ENCODE measurements at places on chromosomes 7 and 10.
A peak's percentile ranks its signal among the peaks of the same experiment; 100 is the strongest.

DNA sequence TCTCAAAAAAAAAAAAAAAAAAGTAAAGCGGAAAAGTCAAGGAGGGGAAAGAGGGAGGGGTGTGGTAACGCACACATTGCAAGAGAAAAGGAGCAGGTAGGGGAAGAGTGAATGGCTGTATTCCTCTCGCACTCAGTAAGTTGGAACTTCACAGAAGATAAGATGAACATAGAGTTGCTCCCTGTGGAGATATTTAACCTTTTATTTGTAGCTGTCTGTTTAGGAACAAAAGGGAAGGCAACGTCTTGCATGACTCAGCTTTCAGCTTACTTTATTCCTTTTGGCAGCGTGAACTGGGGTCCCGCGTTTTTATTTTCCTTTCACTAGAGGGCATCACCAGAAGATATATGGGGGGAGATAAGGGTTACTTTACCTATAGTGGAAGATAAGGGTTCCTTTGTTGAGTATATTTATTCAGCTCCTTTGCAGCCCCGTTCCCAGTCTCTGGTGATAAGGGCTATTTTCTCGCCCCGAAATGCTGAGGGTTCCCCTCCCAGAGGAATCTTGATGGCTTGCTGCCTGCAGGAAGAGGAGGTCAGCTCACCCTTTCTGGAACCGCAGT, 78.5 kb downstream of the APBB1IP start:
- no peak for DNase-seq

DNA sequence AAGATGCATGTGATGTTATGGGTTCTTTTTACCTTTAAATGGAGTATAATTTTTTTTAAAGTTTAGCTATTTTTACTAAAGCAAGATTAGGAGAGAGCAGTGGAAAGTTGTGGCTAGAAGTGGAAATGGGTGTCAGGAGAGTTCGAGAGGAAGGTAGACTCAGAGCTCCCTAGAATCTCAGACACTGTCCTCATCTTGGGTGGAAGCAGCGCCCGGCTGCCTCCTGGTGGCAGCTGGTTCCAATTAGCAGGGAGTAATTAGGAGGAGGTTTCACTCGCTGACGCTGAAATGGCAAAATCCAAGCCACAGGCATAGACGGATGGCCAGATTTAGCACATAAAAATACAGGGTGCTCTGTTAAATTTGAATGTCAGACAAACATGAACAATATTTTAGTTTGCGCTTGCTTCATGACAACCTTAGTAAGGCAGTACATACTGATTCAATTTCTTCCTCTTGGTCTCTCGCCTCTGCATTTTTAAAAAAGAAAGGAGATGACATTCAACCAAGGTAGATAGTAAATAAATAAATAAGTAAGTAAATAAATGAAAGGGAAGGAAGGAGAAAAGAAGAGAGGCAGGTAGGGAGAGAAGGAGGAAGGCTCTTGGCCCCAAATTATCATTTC, 58.5 kb downstream of the LGI1 start:
- DNase-seq = peak; percentile 54

- DNase-seq = no peak
These were observed 119.3 kb upstream of the SEMA3D start for GRCh38 chr7:85306115-85306514.

GRCh38 chr10:78798976-78799730, 269.6 kb upstream of the ZMIZ1 start:
- no peak for DNase-seq

- no peak for DNase-seq
These were observed 66.1 kb downstream of the RBM33 start for GRCh38 chr7:155710530-155710929.

- no peak for DNase-seq
These were observed 548.9 kb upstream of the AUTS2 start for GRCh38 chr7:69049326-69049725.

DNA sequence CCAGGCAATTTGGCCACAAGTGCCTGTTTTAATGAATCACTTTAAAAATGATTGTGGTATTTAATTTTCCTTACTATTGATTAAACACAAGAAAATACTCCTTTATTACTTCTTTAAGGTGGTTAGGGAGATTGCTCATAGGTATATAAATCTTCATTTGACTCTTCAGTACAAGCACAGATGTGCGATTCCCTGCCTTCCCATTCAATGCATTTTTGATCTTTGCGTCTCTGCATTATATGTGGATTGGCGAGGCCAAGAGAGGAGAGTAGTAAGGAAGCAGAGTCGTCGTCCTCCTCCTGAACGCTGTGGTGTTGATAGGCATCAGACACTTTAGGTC, 683.7 kb downstream of the LRMDA start:
- DNase-seq = no peak

- DNase-seq = no peak
These were observed 5.0 kb upstream of the LRIT2 start for GRCh38 chr10:84230359-84230758.

- no peak for DNase-seq
These were observed 834 bp upstream of the TRIL start for GRCh38 chr7:28958980-28959347.

DNA sequence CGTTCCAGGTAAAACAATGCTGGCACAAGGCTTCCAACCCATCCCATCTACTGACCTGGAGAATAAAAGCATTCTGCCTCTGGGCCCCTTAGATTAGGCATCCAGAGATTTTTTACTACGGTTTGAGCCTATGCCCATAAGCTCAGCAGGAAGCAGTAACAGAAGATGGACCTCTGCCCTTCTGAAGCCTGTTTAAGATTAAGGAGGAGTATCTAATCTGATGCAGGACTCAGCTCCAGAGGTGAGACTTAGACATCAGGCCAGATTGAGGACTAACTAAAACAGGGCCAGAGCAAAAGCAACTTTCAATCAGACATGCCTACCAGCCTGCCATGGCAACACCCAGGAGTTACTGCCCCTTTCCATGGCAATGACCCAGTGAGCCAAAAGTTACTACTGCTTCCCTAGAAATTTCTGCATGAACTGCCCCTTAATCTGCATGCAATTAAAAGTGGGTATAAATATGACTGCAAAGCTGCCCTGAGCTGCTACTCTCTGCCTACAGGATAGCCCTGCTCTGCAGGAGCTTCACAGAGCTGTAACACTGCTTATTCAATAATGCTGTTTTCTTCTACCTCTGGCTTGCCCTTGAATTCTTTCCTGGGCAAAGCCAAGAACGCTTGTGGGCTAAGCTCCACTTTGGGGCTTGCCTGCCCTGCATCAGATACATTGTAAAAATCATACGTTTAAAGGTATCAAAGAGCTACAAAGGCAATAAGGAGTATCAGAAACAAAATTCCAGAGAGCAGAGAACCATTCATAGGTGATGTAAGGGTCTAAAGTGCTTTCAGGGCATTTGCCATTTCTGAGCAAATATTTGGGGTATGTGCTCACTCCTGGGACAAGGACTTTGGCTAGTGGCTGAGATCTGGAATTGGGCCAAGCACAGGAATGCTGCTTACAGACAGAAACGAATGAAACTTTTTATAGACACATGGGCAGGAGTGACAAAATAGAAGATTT, 25.0 kb upstream of the CNNM1 start:
- DNase-seq = no peak

DNA sequence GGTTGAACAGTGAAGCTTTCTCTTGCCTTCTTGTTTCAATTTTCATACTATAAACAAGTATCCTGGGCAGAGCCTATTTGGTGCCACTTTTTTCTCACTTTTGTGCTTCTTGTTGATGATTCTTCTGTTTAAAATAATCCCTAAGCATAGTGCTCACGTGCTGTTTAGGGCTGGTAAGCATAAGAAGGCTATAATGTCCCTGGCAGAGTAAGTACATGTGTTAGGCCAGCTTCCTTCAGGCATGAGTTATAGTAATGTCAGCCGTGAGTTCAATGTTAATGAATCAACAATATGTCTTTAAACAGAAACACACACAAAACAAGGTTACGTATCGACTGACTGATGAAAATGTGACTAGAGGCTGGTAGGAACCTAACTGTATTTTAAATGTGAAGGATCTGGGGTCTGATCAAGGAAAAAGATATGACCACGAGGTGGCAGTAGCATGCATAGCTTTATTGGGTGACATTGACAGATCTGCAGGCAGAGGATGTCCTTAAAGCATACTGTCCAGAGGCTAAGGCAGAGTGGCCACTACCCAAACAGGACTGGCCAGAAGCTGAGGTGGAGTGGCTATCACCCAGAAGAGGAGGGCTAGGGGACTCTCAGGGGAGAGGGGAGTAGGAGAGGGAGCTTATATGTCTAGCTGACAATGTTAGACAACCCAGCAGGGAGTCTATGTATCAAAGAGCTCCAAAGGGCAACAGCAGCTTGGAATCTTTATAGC, 113.7 kb downstream of the BRAF start:
- peak; percentile 63 for DNase-seq

DNA sequence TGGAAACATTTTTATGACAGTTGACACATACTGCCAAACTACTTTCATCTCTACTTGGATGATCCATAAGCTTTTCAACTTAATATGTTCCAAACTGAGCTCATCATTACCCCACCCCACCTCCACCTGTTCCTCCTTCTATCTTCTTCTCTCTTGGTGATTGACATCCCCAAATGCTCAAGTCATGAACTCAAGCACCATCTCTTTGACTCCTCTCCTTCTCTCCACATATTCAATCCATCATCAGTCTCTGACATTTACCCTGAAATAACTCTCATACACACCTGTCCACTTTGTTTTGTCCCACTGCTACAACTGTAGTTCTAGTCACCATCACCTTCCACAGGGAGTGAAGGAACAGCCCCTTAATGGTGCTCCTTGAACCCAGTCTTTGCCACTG, 43.3 kb downstream of the SGCE start:
- DNase-seq = no peak

DNA sequence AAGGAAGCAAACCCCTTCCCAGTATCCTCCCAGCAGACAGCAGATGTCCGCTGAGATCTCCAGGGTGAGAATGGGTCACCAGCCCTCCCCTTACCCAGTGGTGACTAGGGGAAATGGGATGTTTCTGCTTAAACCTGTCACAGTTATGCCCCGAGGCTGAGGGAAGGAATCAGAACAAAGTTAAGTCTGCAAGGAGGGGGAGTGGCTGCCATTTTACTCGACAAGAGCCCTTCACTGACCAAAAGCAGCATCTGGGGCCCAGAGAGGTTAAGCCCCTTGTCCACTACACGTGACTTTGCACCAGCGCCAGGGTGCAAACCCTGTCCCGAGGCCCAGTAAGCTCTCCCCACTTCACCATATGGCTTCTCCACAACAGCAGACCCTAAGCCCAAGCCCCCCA, 4.6 kb upstream of the NANOS1 start:
- no peak for DNase-seq

GRCh38 chr7:116443101-116443523, 56.4 kb upstream of the CAV2 start:
- peak; percentile 92 for DNase-seq

- DNase-seq = peak; percentile 49
These were observed 123.7 kb downstream of the KAT6B start for GRCh38 chr10:74949843-74950765.

GRCh38 chr7:91263384-91264045, 718 bp upstream of the FZD1 start:
- DNase-seq = no peak

DNA sequence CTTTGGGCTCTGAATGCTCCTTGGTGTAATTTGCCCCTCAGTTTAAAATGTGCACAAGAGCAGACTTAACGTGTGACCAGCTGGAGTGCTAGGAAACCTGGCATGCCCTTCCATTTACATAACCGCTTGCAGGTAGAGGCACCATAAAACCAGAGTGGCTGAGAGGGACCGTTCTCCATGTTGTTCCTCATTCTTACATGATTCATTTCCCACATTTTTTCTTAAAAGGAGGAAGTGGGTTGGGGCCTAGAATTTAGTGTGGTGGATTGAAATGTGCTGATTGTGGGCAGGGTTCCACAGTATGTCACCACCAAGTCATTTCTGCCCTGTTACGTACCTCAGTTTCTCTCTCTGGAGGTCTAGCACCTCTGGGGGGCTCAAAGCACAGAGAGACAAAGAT, 375.8 kb upstream of the VSTM2A start:
- DNase-seq = no peak

- no peak for DNase-seq
These were observed 268.7 kb downstream of the CELF2 start for GRCh38 chr10:11286261-11286852.

- peak; percentile 46 for DNase-seq
These were observed at the start of gene SEMA3E for GRCh38 chr7:83648464-83649241. SEMA3E (minus strand) TSS chr7:83649139.

DNA sequence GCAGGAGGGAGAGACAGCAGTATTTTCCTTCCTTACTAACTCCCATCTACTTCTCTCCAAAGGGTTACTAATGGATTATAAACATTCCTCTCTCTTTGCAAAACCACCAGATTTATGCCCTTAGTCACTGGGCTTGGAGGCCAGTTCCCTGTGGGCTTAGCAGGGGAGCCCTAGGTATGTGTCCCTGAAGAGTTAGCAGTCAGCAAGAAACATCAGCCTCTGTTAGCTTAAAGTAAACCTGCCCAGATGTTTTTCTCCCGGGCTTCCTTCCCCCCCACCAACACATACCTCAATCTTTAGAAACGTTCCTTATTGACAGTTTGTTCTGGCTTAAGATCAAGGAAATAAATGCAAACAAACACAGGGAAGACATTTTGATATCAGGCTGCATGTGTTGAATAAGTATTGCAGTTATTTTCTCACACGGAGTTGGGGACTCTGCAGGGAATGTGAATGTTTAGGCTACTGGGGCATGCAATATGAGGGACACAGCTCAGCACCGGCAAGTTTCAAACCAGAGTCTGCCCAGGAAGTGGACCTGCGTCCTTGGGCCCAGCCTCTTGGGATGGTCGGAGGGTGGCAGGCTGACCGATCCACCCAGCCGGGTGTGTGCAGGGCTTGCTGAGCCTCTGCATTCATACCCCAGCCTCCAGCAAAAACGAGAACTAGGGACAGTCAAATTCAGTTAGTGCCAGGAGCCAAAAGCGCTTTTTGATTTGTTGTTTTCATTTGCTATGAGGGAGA, 252.0 kb upstream of the GRB10 start:
- peak; percentile 79 for DNase-seq

DNA sequence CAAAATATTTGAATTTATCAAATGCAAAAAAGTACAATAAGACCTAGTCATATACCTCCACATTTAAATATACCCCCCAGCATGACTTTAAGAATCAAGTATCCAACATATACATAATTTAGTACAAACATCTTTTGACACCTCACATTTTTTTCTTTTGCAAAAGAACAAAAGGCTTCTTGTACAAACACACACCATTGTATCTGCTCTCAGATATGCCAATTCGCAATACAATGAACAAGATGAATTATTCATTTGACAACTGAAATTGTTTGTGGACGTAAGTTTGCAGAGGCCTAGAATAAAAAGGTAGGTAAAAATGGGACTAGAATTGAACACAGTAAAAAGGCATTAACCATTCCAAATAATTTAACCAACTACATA, 154.4 kb downstream of the CACNA2D1 start:
- DNase-seq = no peak

DNA sequence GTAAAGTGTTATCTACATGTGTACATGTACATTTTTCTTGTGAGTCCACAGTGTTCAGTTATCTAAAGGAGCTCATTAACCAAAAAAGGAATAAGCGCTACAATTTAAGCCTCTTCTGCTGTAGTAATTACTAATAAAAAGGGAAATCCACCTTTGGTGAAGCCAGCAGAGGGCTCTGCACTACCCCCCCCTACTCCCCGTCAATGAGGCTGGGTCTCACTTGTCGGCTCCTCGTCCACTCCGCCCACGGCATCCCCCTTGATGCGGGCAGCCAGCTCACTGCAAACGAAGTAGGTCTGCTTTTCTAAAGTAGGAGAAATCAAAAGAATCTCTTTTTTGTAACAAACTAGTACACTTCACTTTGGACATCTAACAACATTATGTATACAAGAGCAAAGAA, 4.7 kb upstream of the WASHC2A start:
- no peak for DNase-seq

Measured in iris pigment epithelial cell (primary cell).